ENCODE measurements at places on chromosomes 3 and 15. TPM values are rescaled to one million over a fixed set of nuclear protein-coding genes. Genes with fewer than 3 reads are reported as not detected.

Gene DUSP7
- 33.6 TPM for total RNA-seq

Gene CACNA2D3
- total RNA-seq, result not detected

Gene ONECUT1
- 0.15 TPM for total RNA-seq

Gene GOLGA8H
- total RNA-seq, result 1.8 TPM

Gene COL7A1
- 36.6 TPM for total RNA-seq

Gene NCK1
- 30.8 TPM for total RNA-seq

DNA sequence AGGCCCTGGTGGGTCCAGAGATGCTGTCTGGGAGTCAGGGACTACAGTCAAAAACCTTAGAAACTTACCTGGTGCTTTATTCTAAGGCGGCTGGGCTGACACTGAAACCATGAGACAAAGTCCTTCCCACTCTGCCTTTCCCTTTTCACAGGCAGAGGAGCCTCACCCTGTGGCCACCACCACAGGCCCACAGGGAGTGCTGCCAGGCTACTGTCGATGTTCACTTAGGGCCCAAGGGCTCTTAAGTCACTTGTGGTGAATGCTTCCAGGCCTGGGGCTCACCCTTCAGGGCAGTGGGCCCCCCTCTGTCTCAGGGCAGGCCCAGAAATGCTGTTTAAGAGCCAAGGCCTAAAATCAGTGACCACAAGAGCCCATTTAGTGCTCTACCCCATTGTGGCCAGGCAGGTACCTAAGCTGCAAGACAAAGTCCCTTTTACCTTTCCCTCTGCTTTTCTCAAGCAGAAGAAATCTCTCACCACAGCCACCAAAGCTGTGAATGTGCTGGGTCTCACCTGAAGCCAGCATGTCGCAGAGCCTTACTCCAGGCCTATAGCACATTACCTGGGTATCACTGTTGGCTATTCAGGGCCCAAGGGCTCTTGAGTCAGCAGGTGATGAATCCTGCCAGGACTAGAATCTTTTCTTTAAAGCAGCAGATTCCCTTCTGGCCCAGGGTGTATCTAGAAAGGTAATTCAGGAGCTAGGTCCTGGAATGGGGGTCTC is 39.5 kb upstream of the GOLGA6B start:
- no peak for DNase-seq
- no peak overlapping the region for H3K27ac ChIP-seq
- peaks cover 7% of the 10 kb centered on the region for H3K4me1 ChIP-seq

GRCh38 chr15:51062736-51063135 is 32.0 kb downstream of the TNFAIP8L3 start:
- H3K27me3 ChIP-seq, result peaks cover 19% of the 10 kb centered on the region
- H3K4me1 ChIP-seq, result no peaks in the 10 kb centered on the region
- no peak overlapping the region for H3K4me3 ChIP-seq
- H3K27ac ChIP-seq, result no peak overlapping the region
- DNase-seq, result no peak

GRCh38 chr3:30795176-30795575 is 99.3 kb downstream of the GADL1 start:
- peaks cover 1% of the 10 kb centered on the region for H3K27me3 ChIP-seq
- DNase-seq, result no peak
- no peak overlapping the region for H3K27ac ChIP-seq
- H3K4me3 ChIP-seq, result no peak overlapping the region

GRCh38 chr3:46065750-46066256 is 38.5 kb upstream of the XCR1 start:
- H3K36me3 ChIP-seq, result no peaks in the 10 kb centered on the region
- no peak overlapping the region for H3K4me3 ChIP-seq
- peaks cover 37% of the 10 kb centered on the region for H3K27me3 ChIP-seq

GRCh38 chr3:123439806-123440580 is 8.9 kb downstream of the ADCY5 start:
- DNase-seq, result no peak
- H3K36me3 ChIP-seq, result no peaks in the 10 kb centered on the region
- no peak overlapping the region for H3K4me3 ChIP-seq
- H3K27me3 ChIP-seq, result peaks cover 30% of the 10 kb centered on the region
- no peak overlapping the region for H3K27ac ChIP-seq

GRCh38 chr3:76501315-76501714 is 538.6 kb upstream of the ROBO2 start:
- no peaks in the 10 kb centered on the region for H3K36me3 ChIP-seq
- no peak overlapping the region for H3K4me3 ChIP-seq
- H3K27ac ChIP-seq, result peak overlapping the region; percentile 32
- no peak for DNase-seq

DNA sequence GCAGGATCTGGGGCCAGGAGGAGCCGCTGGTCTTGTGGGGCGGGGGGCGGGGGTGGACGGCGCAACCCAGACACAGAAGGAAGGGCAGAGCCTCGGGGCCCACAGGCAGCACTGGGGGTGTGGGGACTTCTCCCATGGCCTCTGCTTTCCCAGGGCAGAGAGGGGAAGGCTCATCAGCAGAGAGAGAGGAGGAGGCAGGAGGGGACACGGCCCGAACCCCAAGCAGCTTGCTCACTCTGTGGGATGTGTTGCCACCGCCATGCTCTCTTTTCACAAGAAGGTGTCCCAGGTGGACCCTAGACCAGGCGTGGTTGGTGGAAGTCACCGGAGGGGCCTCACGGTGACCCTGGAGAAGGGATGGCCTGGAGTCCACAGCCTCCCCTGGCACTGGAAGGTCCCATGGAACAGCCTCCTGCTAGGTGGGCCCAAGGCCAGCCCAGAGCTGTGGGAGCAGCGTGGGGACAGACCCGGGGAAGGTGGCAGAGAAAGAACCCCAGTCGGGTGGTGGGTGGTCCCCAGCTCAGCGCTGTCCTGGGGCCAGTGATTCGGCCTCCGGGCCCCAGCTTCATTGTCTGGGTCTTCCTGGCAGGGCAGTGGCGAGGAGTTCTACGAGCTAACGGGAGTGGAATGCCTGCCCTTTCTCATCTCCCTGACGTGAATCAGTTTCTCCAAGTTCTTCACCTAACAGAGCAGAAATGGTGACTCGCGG is 46.8 kb upstream of the PCSK6 start:
- peaks cover 18% of the 10 kb centered on the region for H3K27me3 ChIP-seq
- no peak overlapping the region for H3K27ac ChIP-seq
- H3K4me1 ChIP-seq, result peaks cover 20% of the 10 kb centered on the region
- peaks cover 1% of the 10 kb centered on the region for H3K36me3 ChIP-seq

- peaks cover 4% of the 10 kb centered on the region for H3K36me3 ChIP-seq
- no peak overlapping the region for H3K27ac ChIP-seq
- no peaks in the 10 kb centered on the region for H3K27me3 ChIP-seq
- no peak for DNase-seq
- H3K4me1 ChIP-seq, result no peaks in the 10 kb centered on the region
- H3K4me3 ChIP-seq, result no peak overlapping the region
Observed at GRCh38 chr15:48318131-48318530, 13.1 kb upstream of the DUT start.

DNA sequence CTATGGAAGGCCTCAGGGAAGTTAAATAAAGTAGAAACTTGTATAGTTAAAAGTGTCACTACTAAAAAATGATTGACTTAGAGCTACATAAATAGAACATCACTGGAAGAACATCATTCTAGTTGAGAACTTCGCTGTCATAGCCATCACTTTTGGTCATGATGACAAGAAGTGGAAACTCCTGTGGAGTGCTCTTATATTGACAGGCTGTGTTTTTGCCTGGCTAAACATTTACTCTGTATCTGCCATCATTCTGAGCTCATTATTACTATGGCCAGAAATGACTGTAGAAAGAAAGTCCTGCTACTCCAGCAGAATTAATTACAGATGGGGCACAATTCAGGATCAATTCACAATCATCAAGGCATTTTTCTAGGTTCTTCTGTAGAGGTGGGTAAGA is 165.1 kb upstream of the GOLIM4 start:
- H3K27me3 ChIP-seq, result no peaks in the 10 kb centered on the region
- DNase-seq, result no peak
- no peaks in the 10 kb centered on the region for H3K36me3 ChIP-seq
- no peaks in the 10 kb centered on the region for H3K4me1 ChIP-seq
- no peak overlapping the region for H3K27ac ChIP-seq
- H3K4me3 ChIP-seq, result no peak overlapping the region

DNA sequence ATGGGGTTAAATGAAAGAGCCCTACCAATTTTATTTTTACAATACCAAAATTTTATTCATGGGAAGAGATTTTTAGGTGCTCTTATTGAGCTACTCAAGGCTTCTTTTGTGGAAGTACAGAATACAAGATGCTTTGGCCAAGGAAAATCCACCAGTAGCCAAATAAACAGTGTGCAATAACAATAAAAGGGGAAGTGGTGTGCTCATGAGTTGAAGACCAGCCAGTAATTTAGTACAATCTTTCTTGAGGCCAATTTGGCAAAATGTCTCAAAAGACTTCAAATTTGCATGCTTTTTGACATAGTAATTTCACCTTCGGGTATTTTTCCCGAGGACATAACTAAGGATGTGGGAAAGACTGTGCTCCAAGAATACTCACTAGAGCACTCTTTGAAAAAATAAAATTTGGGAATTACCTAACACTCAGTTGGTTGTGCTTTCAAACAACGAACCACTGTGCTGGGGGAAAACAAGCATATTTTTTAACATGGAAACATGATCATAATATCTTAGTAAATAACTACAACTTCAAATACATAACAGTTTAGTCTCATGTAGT is 294.0 kb downstream of the DIPK2A start:
- H3K4me1 ChIP-seq, result peaks cover 3% of the 10 kb centered on the region
- H3K27me3 ChIP-seq, result no peaks in the 10 kb centered on the region
- H3K27ac ChIP-seq, result no peak overlapping the region

DNA sequence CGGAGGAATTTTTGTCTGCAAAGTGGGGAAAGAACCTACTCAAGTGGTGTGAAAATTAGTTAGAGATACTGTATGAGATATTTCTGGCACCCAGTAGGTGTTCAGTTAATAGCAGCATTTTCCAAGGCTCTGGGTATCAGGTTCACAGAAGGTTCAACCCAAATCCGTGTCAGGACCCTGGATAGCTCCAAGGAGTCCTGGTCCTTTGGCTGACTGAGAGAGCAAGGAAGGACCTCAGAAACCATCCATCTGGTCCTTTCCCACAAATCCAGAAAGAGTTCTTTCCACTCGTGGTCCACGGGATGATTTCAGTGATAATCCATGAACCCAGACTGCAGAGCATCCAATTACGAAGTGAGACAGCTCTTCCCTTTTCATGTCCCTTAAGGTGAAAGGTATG is 51.4 kb downstream of the SLC6A11 start:
- H3K36me3 ChIP-seq, result no peaks in the 10 kb centered on the region
- DNase-seq, result no peak
- H3K27me3 ChIP-seq, result peaks cover 43% of the 10 kb centered on the region
- H3K4me1 ChIP-seq, result no peaks in the 10 kb centered on the region

DNA sequence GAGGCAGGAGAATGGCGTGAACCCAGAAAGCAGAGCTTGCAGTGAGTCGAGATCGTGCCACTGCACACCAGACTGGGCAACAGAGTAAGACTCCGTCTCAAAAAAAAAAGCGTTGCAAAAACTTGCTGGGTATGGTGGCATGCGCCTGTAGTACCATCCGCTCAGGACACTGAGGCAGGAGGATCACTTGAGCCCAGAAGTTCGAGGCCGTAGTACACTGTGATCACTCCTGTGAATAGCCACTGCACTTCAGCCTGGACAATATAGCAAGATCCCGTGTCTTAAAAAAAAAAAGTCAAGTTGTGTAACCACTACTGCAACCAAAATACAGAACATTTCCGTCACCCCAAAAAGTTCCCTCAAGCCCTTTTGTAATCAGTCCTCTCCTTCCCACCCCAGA is 1.5 kb downstream of the ARPC4 start:
- DNase-seq, result no peak
- peak overlapping the region; percentile 94 for H3K4me3 ChIP-seq
- H3K27me3 ChIP-seq, result no peaks in the 10 kb centered on the region
- H3K4me1 ChIP-seq, result peaks cover 38% of the 10 kb centered on the region
